ENCODE measurements at places on chromosomes 3 and 15.

- no peak for DNase-seq
Measured at GRCh38 chr15:92011611-92012367, 158.3 kb downstream of the SLCO3A1 start.

- no peak for DNase-seq
Measured at GRCh38 chr3:54273791-54274190, 151.4 kb downstream of the CACNA2D3 start.

- no peak for DNase-seq
Measured at GRCh38 chr3:8793242-8793641, 23.8 kb upstream of the OXTR start.

- DNase-seq: no peak
Measured at GRCh38 chr3:56443372-56443771, 24.9 kb downstream of the ERC2 start.

GRCh38 chr3:197584733-197585132 lies 29.0 kb upstream of the BDH1 start:
- no peak for DNase-seq

DNA sequence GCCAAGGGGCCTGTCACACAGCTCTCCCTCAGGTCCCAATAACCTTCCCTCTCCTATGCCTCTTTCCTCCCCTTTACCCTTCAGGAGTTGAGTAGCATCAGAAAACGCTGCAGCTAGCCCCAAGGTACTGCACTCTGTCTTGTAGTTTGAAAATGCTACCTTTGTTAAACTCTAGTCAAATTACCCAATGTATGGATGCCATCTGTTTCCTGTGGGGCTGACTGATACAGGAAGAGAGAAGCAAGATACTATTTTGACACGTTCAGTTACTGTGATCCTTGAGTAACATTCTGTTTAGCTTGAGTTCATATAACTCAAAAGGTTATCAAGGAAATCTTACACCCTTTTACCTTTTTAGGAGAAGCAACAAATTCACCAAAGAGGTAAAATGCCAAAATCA lies 493.1 kb downstream of the FHIT start:
- DNase-seq: no peak

DNA sequence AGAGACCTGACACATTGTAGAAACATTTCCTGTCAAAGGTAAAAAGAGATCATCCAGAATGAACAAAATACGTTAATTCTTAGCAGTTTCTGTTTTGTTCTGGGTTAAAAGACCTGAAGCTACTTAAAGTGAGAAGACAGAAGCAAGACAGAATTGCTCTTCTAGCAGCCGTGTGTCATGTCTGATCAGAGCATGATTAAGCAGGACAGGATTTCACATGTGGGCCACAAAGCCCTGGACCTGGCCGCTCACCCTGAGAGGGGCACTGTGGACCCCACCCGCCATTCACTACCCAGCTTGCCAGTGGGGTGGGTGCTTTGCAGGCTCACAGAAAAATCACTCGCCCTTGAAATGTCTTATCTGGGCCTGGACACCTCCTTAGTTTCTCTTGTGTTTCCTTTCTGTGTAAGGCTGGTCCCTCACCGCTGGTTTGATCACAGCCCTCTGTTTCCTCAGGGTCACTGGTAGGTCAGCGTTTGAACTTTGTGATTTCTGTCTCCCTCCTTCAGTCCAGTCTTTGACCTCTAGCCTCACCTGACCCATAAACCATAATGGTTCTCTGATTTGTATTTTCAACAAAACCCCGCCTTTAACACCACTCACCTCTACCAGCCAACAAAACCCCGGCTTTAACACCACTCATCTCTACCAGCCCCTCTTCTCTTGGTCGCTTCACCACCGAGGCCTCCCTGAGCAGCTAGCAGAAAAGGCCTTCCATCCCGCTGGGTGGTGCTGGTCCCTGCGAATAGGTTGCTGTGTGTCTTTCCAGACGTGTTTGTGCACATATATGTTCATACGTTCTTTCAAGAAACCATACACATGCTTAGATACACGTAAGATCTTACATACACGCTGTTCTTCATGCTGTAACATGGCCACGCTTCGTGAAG lies 185.0 kb downstream of the OR4M2 start:
- DNase-seq: no peak
